Smooth muscle cell of the umbilical artery (primary cell): ENCODE measurements at places on chromosomes 2 and 18. TPM values are rescaled to one million over a fixed set of nuclear protein-coding genes. Genes with fewer than 3 reads are reported as not detected.

The IL37 gene
- total RNA-seq: not detected in 2 replicates

The SULT1C4 gene
- total RNA-seq: 0.30 and 0.32 TPM in 2 replicates

The CKAP2L gene
- 2.1 and 15.4 TPM in 2 replicates for total RNA-seq

The TMEM127 gene
- 18.7 and 24.3 TPM in 2 replicates for total RNA-seq

The DPYSL5 gene
- total RNA-seq: not detected in 2 replicates

The UGT1A3 gene
- not detected in 2 replicates for total RNA-seq

The METTL8 gene
- total RNA-seq: 13.4 and 34.7 TPM in 2 replicates

The HSBP1L1 gene
- 1.5 and 5.0 TPM in 2 replicates for total RNA-seq

The DSC2 gene
- 2.8 and 3.3 TPM in 2 replicates for total RNA-seq

The SLC16A14 gene
- 0.37 and 0.59 TPM in 2 replicates for total RNA-seq

The ADD2 gene
- total RNA-seq: 0.28 TPM in 1 of 2 replicates, not detected in the other

The RSAD2 gene
- total RNA-seq: 0.23 and 0.30 TPM in 2 replicates

The MEP1B gene
- total RNA-seq: not detected in 2 replicates

The ME2 gene
- 71.3 and 120 TPM in 2 replicates for total RNA-seq

The XDH gene
- 0.69 TPM in 1 of 2 replicates, not detected in the other for total RNA-seq

The LRRTM1 gene
- not detected in 2 replicates for total RNA-seq

The MLPH gene
- total RNA-seq: 11.6 and 50.9 TPM in 2 replicates
